Upper lobe of right lung (tissue), 1 donor: ENCODE measurements at places on chromosomes 16 and 17. TPM values are rescaled to one million over a fixed set of nuclear protein-coding genes. Genes with fewer than 3 reads are reported as not detected.
A peak's percentile ranks its signal among the peaks of the same experiment; 100 is the strongest.

GRCh38 chr16:66524601-66525164 lies 25.2 kb downstream of the TK2 start:
- DNase-seq: no peak

DNA sequence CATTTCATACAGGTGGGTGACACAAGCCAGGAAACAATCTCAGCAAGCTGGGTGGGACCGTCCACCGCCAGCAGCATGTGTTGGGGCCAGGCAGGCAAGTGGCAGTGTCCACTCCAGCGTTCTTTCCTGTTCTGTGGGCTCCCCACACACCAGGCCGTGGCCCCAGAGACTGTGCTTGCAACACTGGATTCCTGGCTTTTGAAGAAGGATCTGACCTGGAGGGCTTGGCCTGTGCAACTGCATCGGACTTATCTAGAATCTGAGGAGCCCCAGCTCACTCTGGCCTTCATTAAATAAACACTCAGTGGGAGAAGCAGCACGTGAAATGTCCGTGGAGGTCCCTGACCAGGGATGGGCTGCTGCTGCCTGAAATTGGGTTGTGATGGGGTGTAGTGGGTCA lies 3.2 kb downstream of the KSR1 start:
- DNase-seq: no peak

- DNase-seq: no peak
Observed at GRCh38 chr17:33560165-33560564, 267.1 kb upstream of the ASIC2 start.

GRCh38 chr17:76370261-76370993 lies 14.0 kb upstream of the SPHK1 start:
- no peak for DNase-seq

GRCh38 chr16:81397879-81398520 lies 46.6 kb upstream of the CMIP start:
- DNase-seq: no peak

DNA sequence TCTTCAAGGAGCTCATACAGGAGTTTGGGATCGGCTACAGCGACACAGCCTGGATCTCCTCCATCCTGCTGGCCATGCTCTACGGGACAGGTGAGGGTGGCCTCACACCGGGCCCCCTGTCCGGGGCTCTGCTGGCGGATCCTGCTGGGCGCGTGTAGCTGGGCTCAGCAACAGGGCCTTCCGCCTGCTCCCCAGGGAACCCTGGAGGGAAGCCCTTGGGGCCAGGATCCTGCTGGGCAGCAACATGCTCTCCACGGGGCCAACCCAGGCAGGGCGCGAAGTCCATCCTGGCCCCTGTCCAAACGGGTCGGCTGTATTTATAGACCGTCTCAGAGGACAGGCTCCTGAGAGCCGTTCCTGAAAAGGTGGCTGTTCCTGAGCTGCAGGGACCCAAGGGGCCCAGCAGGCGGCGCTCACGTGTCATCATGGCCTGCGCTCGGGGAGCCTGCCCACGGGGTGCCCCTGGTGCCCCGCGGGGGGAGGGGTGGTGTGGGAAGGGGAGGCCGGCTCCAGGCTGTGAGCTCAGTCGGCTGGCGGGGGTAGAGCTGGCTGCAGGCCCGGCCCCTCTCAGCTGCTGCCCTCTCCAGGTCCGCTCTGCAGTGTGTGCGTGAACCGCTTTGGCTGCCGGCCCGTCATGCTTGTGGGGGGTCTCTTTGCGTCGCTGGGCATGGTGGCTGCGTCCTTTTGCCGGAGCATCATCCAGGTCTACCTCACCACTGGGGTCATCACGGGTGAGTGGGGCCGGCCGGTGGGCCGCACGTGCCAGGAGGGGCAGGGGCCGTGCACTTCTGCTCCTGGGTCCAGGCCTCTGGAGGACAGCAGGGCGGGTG lies 7.5 kb downstream of the SLC16A3 start:
- DNase-seq: peak; percentile 85

- DNase-seq: no peak
Observed at GRCh38 chr16:12390644-12391043, 413.0 kb downstream of the CPPED1 start.

- DNase-seq: no peak
Observed at GRCh38 chr16:89522287-89522686, 14.1 kb downstream of the SPG7 start.

DNA sequence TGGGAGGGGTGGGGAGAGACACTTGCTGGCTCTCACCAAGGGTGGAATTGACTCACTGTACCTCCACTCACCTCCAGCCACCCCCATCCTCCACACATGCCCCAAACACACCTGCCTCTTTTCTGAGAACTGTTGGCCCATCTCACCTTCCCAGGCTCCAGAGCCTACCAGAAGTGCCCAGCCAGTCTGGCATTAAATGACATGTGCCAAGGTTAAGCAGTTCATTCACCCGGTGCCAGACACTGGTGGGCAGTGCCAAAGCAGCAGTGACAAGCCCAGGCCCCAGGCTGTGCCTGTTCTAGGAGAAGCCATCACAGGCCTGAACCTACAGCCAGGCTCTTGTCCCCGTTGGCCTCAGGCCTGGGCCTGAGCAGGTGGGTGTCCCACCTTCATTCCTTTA lies 11.2 kb downstream of the MVP start:
- no peak for DNase-seq

DNA sequence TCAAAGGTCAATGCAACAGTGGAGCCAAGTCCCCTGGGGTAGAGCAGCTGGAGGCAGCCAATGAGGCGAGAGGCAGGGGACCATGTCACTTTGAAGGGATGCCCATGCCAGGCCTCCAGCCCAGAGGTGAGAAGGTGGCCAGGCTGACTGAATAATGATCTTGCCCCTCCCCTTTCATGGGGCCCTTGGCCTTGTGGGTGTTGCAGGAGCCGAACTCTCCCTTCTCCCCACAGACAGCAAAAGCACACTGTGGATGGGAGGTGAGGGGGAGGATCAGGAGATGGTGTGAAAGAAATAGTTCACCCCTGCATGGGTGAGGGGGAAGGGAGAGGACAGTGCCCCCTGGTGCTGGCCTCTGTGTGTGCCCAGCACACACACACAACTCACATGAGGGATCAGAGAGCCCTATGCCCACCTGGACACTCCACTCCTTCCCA lies 15.8 kb upstream of the TBX21 start:
- no peak for DNase-seq

DNA sequence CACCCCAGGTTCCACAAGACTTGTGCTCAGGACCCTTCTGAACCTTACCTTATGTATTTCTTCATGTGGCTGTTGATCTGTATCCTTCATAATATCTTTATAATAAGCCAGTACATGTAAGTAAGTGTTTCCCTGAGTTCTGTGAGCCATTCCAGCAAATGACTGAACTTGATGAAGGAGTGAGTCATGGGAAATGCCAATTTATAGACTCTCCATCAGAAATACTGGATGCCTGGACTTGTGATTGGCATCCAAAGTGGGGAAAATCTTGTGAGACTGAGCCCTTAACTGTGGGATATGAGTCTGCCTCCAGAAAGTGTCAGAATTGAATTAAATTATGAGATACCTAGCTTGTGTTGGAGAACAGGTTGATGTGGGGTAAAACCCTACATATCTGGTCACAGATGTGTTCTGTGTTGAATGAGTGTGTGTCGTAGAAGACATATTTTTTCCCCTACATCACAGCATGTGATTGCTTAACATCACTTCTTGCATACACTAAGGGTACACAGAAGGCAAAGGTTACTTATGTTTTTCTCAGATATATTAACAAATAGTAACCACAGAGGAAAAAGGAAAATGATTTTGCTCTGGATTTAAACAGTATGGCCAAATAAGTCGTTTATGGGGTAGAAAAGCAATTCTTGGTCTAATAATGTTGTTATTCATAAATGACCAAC lies 70.2 kb upstream of the NETO2 start:
- DNase-seq: no peak

DNA sequence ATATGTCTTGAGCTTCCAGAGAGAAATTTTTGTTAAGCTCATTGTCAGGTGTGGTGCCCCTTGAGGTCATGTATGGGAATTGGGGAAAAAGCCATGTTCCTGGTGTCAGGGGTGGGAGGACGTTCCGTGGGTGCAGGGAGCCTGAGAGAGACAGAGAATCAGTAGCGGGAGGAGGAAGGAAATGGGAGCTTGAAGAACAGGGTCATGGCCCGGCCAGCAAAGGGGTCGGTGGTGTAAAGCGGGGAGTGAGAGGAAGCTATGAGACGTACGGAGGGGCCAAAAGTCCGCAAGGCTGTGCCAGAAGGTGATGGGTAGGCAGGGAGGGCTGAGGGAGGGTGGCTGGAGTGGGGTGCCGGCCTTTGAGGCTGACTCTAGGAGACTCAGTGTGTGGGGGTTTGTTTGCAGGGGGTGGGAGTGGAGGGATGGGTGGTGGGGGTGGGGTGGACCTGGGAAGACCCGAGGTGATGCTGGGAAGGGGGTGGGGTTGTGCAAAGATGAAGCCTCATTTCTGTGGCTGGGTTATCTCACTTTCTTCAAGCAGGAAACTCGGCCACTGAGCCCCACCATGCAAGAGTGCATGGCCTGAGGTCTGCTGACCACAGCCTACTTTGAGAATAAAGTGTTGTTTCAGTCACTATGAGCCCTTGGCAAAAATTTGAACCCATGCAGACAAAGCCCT lies 63.6 kb downstream of the PLCG2 start:
- no peak for DNase-seq

- no peak for DNase-seq
Observed at GRCh38 chr17:71809537-71809936, 311.3 kb upstream of the SOX9 start.

DNA sequence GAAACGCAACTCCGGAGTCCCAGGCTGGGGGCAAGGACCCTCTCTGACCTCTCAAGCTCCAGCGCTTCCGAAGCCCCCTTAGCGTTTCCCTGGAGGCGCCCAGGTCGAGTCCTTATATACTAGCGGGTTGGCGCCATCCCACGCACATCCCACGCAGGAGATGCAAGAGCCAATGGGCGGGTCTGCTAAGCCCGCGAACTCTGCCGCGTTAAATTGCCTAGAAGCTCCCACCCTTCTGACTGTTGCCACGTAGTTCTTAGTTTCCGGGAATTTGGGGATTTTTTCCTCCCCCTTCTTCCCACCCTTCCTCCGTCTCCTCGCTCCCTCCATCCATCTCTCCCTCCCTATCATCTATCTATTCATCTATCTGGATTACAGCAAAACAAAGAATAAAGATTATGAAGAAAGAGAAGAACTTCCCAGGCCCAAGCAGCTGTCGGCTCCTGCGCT lies at the start of gene SLFN11:
SLFN11 (minus strand) TSS at position 88 of the 450 bp plus-strand sequence. CDS start 9,814 bp downstream, outside the sequence.
- DNase-seq: peak; percentile 89

- peak; percentile 65 for DNase-seq
Observed at GRCh38 chr16:10940501-10941079, 1.7 kb downstream of the DEXI start.

GRCh38 chr17:49545806-49546545 lies 29.7 kb upstream of the NXPH3 start:
- no peak for DNase-seq

DNA sequence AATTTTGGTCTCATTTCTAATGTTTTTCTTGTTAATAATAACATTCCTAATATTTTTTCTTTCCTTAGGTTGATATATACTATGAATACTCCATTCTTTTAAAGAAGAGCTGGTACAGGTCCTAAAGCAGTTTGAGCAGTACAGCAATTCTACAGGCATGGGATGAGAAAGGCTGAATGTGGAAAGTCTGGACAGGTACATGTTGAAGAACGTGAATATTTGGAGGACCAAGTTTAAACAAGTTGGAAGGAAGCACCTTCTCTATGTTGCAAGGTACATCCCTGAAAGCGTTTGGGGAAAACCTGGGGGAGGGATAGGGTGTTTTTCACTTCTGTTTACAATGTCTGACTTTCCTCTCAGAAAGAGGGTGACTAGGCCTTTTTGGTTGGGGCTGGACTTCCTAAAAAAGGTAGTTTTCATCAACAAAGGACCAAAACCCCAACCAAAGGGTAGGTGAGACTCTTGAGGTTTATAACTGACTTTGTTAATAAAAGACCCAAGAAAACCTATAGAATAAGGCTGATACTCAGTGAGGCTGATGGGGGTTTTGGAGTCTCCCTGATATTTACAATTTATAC lies 95.9 kb upstream of the AXIN2 start:
- no peak for DNase-seq

- DNase-seq: peak; percentile 78
Observed at GRCh38 chr17:4939546-4939795, 375 bp downstream of the SLC25A11 start.

Gene SLC13A2
- 0.87 TPM for total RNA-seq

Gene GRAP
- total RNA-seq: 10.6 TPM

Gene OTOA
- total RNA-seq: 0.90 TPM

Gene C1QTNF8
- not detected for total RNA-seq

Gene HSPB9
- not detected for total RNA-seq

Gene RAB26
- 0.67 TPM for total RNA-seq

Gene C17orf107
- 2.7 TPM for total RNA-seq

Gene TPSAB1
- total RNA-seq: 122 TPM

Gene HOXB2
- total RNA-seq: 11.0 TPM

Gene DPEP2
- total RNA-seq: 16.4 TPM

Gene FOXL1
- total RNA-seq: 0.81 TPM

Gene EXOC3L1
- 17.1 TPM for total RNA-seq

Gene RNF213
- total RNA-seq: 236 TPM
